ENCODE measurements at places on chromosomes 2 and 18.

- no peak for DNase-seq
Observed at GRCh38 chr2:235598532-235599531, 105.0 kb downstream of the AGAP1 start.

DNA sequence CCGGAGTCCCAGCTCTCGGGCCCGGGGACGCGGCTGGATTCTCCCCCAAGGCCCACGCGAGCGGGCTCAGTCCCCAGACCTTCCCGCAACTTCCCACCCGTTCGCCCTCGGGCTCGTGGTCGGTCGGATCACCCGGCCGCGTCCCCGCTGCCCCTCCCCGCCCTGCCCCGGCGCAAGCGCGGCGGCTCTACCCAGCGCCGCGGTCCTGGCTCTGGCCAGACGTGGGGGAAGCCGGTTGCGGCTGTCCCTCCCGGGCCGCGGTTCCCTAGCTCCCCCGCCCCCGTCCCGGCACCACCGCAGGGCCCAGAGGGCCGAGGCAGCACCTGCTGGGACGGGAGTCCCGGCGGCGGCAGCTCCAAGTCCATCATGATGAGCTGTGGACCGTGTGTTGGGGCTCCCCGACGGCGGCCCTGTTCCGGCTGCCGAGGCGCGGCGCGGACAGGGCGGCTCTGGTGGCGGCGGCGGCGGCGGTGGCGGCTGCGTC lies 276 bp downstream of the NFE2L2 start:
- no peak for DNase-seq

- no peak for DNase-seq
Observed at GRCh38 chr2:69285379-69285894, 101.6 kb downstream of the GFPT1 start.

DNA sequence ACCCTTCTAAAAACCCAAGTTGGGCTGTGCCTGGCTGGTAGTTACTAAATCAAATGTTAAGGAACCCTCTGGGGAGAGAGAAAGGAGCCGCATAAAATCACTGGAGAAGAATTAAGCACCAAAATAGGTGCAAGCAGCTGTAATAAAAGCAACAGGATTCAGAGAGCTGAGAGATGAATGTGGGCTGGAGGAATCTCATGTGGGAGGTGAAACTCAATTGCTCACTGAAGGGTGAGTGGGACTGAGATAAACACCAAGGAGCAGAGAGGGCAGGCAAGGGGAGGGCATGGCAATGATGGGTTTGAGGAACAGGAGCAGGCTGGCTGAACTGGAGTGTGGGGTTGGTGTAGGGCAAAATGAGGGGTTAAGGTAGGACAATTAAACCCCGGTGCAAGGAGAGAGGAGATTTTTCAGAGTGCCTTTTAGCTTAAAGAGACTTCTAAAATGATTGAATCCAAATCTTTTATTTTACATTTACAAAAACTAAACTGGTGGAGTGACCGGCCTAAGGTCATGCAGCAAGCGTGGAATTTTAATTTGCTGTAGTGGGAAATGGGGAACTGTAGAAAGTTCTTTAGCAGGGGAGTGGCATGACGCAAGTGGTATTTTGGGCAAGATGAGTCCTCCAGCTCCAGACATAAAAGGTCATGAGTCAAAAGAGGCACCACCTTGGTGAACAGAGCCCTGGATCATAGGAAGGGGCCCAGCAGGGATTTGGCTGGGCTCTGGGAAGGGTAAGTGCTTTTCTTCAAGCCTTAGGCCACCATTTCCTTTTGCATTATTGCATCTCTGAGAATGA lies 10.5 kb downstream of the PLB1 start:
- no peak for DNase-seq

DNA sequence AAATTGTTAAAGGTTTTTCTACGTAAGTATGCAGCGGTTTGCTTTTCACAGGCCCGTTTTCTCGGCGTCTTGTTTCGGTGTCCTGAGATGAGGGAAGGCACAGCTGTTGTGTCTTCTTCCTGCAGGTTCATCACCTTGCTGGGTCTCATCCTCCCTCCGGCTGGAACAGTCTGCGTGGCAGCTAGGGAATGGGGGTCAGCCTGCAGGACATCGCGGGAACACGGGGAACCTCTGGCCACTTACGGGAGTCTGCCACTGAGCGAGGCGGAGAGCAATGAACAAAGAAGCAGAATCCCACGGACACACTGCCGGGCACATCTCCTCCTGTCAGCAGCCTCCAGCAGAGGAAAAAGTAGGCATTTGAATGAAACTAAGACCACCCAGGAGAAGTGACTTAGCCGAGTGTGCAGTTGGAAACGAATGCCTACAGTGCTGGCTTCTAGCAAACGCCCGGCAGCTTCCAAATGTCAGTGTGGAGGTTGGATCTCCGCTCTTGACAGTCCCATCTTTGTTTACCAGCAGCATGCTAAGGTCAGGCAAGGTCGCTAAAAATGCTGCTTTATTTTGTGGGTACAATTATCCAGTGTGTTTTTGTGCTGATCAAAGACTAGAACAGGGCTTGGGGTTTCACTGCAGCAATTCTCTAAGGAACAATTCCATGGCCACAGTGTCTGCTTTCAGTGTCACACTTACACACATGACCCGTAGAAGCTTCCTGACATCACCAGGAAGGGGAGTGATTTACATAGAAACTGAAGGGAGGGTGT lies 109.8 kb upstream of the SEC11C start:
- no peak for DNase-seq

DNA sequence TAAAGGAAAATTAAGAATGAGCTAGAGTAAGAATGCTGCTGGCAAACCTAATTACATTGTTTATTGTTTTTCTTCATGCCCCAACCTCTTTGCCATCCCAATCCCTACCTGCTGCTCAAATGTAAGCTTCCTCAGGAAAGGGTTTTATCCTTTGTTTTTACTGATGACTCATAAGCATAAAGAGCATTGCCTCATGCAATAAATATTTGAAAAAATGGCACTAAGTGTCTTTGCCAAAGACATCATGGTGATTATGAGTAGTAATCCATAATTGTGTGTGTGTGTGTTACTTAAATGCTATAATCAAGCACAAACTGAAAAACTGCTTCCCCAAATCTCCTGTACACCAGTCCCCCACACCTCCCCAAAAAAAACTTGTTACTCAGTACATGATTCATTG lies 53.4 kb downstream of the DNER start:
- DNase-seq: no peak

DNA sequence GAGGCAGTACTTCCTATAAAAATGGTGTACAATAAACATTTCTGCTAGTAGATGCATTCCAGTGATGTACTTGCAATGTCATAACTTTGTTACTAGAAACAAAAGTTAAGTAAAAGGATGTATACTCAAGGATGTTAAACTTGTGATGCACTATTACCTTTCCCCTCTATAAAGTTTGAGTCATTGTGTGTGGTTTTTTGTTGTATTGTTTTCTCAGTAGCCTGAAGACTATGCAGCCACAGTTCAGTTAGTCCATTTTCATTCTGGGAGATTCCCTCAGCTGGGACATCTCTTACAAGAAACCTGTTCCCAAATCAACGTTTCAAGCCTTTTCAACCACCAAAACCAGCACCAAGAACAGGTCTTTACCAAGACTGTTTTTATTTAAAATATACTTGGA lies 5.6 kb downstream of the ATP5MC3 start:
- no peak for DNase-seq

GRCh38 chr2:171420728-171421563 lies 12.8 kb downstream of the METTL8 start:
- no peak for DNase-seq

GRCh38 chr2:20067992-20068584 lies 16.7 kb upstream of the LAPTM4A start:
- DNase-seq: no peak

DNA sequence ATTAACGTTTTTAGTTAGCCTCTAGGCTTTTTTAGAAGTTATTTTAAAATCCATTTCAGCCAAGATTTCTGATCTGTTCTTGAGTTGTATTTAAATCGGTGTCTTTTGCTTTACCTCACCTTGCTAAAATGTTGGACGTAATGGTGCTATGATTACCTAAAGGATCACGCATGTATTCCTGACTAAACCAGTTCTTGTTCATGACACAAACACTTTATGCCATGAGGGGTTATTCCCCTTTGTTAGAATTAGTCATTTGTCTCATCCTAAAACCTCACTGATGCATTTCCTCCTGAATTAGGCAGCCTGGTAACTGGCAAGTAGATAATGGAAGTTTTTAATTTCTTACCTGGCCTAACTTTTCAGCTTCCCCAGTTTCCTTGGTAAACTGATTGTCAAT lies 185.4 kb upstream of the TANK start:
- no peak for DNase-seq

DNA sequence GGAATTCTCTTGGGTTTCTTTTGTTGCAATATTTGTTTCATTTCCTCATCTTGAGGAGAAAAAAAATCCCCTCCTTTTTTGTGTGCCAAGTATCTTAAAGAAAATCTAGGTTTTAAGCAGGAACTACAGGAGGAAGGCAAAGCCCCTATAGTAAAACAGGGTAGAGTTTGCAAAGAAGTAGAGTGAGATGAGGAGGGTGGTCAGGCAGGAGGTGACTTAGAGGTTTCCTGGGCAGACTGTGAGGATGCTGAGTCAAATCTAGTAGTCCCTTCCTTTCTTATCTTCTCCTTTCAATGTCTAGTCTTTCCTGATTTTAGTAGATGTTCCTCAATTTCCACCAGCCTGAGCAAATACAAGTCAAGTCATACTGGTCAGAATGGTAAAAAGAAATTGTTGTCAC lies 222.5 kb downstream of the PMAIP1 start:
- no peak for DNase-seq

DNA sequence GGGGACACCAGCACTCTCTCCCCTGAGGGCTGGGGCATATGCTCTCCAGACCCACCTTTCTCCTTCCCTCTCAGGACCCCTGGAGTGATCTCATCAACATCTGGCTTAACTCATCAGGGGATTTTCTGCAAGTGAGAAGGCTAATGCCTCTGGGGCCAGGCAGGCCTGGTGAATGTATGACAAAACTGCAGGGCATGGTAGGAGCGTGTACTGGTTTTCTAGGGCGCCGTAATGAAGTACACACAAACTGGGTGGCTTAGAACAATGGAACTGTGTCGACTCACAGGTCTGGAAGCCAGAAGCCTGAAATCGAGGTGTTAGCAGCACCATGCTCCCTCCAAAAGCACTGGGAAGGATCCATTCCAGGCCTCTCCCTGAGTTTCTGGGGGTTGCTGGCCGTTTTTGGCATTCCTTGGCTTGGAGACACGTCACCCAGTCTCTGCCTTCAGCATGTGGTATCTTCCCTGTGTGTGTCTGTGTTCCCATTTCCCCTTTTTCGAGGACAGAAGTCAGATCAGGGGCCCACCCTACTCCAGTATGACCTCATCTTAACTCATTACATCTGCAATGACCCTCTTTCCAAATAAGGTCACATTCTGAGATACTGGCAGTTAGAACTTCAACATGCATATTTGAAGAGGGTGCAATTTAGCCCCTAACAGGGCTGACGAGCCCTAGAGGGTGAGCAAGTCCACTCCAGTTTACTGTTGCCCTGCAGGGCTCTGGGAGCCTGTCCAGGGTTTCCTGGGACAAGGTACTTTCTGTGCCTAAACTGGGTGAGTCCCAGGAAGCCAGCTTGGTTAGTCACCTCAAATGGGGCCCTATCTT lies 45.5 kb upstream of the CAB39 start:
- DNase-seq: no peak
